Stimulated activated CD8-positive, alpha-beta memory T cell treated with anti-CD3 and anti-CD28 coated beads, Interleukin-7, amount 100 ng/mL, for 1 hour (primary cell): ENCODE measurements at places on chromosomes 3 and 15.

- DNase-seq, result no peak
Observed at GRCh38 chr3:194251891-194252560, 99.1 kb downstream of the CPN2 start.

- no peak for DNase-seq
Observed at GRCh38 chr3:155070932-155071387, 9.2 kb upstream of the MME start.

DNA sequence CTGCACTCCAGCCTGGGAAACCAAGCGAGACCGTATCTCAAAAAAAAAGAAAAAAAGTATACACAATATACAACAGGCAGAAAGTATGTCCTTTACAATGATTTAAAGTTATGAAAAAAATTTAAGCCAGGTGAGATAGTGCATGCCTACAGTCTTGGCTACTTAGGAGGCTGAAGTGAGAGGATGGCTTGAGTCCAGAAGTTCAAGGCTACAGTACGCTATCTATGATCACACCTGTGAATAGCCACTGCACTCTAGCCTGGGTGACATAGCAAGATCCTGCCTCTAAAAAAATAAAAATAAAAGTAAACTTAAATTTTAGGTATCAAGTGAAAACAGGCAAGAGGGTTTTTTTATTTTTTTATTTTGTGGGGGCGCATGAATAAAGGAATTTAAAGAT is 3.1 kb upstream of the KNSTRN start:
- DNase-seq, result no peak

GRCh38 chr15:90340345-90340744 is 11.7 kb upstream of the ZNF774 start:
- DNase-seq, result no peak

- DNase-seq, result no peak
Observed at GRCh38 chr15:34794590-34795206, 651 bp downstream of the ACTC1 start.

DNA sequence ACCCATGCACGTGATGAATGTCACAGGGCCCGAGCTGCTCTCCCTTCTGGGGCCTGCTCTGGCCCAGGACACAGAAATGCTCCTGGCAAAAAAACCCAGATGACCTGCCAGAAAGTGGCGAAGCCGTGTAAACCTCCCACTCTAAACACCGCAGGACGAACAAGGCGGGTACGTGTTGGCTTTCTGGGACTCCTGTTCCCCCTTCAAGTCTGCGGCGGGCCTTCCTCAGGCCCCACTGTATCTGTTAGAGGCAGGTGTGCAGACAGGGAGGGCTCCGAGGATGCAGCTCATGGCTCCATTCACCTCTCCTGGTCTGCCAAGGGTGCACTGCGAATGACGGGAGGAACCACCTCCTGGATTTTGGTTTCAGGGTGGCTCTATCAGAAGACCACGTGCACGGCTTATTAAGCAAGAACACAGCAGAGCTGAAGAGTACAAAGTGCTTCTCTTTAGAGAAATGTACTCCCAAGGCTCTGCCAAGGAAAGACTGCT is 173.8 kb downstream of the ADAMTS17 start:
- DNase-seq, result no peak

DNA sequence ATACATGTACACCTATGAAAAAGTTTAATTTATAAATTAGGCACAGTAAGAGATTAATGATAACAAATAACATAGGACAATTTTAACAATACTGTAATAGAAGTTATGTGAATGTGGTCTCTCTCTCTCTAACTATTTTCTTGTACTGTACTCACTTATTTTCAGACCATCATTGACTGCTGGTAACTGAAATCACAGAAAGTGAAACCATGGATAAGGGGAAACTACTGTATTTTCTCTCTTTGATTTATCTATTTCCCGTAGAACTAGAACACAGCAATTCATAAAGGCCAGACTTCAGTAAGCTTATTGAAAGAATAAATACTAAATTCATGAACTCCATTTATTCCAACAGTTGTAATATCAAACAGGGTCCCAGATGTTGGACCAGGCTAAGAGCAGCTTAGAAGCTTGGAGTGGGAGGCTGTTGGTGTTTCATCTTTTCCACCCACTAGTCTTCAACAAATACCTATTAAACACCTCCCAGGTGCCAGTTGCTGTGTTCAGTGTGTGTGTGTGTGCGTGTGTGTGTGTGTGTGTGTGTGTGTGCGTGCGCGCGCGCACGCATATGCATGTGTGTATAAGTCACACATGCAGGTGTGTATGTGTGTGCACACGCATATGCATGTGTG is 235.4 kb downstream of the FOXP1 start:
- DNase-seq, result no peak

GRCh38 chr15:34109797-34110663 is 8.1 kb downstream of the PGBD4 start:
- no peak for DNase-seq

- no peak for DNase-seq
Observed at GRCh38 chr3:136300444-136300843, 50.3 kb downstream of the PCCB start.

DNA sequence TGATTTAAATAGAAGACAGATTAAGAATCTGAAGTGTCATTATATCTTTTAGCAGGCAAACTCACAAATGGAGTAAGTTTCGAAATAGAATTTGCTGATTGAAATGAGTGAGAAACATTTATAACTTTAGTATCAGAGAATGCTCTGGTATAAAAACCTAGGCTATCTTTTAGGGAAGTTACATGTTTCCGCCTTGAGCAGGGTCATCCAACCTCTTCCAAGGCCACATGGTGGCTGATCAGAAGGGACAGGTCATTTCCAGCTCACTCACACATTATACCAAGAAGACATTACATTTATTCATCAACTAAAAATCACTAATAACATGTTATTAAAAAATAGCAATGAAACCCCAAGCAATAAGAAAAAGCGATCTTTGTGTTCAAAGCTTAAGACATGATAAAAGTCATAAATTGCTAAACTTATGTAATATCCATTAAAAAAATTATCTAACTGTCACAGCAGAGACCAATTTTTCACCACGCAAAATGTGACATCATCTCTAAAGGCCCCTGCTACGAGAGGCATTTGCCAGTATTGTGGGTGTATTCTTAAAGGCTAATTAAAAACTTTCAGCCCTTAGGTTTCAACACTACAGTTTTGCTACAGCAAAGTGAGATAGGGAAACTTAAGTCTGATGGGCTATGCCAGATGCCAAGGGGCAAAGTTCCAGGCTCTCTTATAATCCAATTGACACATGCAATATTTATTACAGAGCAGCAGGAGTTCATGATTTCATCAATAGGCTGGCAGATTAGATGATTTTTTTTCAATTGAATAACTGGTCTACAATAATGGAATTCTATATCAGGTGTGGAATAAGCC is 240.4 kb upstream of the TBL1XR1 start:
- no peak for DNase-seq
